ENCODE measurements at places on chromosomes 11 and 22. TPM values are rescaled to one million over a fixed set of nuclear protein-coding genes. Genes with fewer than 3 reads are reported as not detected.

HORMAD2 gene
- polyA plus RNA-seq: not detected

SUSD2 gene
- 1.6 TPM for polyA plus RNA-seq

RASGRP2 gene
- polyA plus RNA-seq: 0.82 TPM

TRIM49 gene
- polyA plus RNA-seq: not detected

TMPRSS5 gene
- 0.07 TPM for polyA plus RNA-seq

FOLR3 gene
- polyA plus RNA-seq: 0.27 TPM

MRPL16 gene
- polyA plus RNA-seq: 71.3 TPM

MS4A3 gene
- polyA plus RNA-seq: not detected

SMTNL1 gene
- polyA plus RNA-seq: not detected

KIRREL3 gene
- polyA plus RNA-seq: 15.9 TPM

OR52E8 gene
- not detected for polyA plus RNA-seq

CLTCL1 gene
- 6.2 TPM for polyA plus RNA-seq

TSPAN18 gene
- polyA plus RNA-seq: 0.85 TPM
